Non-pigmented ciliary epithelial cell (primary cell): ENCODE measurements at places on chromosomes 1 and 21.

GRCh38 chr21:43859747-43860214, 5.2 kb upstream of the AGPAT3 start:
- no peak for DNase-seq

DNA sequence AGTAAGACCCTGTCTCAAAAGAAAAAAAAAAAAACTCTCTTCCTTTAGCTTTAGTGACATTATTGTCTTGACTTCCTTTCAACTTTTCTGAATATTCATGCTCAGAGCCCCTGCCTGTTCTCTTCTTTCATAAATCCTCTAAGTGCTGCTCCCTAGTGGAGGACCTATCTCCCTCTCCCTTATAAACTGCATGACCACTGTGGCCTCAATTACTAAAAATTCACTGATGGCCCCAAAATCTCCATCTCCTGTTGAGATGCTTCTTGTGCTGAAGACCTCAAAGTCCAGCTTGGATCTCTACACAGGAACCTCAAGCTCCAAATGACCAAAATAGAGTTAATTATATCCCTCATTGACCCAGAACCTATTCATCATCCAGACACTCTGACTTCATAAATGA, 7.8 kb downstream of the ITLN1 start:
- no peak for DNase-seq

DNA sequence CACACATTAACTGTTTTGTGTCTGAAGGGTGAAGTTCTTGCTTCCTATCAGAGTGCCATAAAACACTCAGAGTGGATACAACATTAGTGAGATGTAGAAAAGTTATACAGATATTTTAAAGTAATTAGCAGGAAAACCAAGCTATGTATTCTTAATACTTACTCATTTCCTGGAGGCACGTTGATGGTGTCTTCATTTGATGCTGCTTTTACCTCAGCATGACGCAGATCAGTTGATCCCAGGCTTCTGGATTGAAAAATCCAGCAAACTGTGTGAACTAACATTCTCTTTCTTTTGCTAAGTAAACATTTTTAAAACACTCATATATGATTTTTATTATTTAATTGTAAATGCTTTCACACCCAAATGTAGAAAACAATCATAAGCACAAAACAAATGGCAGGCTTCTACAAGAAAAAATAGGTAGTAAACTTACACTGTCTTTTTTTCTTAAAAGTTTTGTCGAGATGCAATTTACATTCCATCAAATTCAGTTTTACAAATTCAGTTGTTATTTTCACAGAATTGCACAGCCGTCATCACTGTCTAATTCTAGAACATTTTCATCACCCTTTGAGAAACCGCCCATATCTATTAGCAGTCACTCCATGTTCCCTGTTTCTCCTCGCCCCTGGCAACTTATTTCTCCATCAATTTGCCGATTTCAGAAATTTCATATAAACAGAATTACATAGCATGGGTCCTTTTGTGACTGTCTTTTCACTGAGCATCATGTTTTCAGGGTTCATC, 198.9 kb downstream of the LRRC7 start:
- DNase-seq: no peak

DNA sequence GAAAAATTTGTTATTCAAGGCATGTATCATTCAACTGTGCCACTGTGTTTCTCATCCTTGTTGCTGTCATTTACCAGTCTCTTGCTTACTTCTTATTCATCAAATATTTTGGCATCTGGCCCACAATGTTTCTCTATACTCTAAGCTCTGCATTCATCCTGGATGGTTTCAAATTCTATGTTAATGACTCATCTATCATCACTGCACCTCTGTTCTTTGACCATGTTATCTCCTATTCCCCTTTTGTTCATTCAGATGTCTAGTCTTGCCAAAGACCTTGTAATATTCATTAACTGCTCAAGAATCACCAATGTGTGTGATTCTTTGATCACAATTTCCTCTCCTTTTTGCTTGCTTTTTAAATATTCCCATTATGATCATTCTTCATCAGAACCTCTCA, 54.6 kb upstream of the PRKACB start:
- no peak for DNase-seq

DNA sequence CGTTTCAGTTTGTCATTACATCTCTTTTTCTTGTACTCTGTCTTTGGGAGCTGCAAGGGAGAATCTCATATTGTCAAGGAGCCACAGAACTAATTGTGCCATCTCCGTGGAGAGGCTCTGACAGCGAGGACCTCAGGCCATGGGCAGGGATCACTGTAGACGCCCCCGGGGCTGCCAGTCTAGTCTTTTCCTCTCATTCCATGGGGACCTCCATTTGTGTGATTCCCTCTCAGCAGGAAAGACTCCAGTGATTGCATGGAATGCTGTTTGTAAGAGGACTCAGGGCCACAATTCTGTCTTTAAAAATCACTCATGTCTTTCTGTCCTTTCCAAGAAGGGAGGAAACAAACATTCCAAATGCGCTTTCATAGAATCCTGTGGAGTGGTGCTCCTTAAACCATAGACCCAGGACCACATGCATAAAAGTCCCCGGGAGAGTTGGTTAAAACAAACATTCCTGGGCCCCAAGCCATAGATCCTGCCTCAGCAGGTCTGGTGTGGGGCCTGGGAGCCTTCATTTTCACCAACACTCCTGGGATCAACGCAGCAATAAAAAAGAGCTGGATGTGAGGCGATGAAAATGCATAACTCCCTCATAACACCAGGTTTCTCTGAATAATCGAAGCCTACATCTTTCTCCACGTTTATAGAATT, 104.5 kb downstream of the ZP4 start:
- DNase-seq: no peak

- no peak for DNase-seq
Observed at GRCh38 chr1:64874666-64875065, 91.7 kb downstream of the JAK1 start.

DNA sequence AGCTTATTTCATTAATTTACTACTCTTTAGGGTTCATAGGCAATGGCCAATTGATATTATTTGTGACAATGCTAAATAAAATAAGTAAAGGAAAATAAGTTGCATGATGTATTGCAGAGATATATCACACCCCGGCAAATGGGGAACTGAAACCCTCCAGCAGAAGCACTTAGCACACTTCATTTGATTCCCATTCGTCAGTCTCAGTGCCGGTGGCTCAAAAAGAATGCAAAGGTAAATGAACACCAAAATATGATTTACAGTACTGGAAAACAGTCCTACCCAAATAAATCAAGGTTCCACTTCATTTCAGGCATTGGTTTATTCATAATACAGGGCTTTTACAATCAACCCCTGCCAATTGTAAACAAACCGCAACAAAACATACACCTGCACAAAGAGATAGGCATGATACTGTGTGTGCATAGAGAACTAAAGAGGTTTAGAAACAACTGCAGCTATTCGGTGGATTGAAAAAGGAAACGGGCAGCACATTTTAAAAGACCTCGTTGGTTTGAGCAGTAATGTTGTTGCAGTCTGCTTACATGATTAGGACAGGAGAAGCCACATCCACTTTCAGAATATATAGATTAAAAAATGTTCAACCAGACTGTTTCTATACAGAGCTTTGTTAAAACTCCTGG, 1019.2 kb downstream of the TTLL7 start:
- no peak for DNase-seq

DNA sequence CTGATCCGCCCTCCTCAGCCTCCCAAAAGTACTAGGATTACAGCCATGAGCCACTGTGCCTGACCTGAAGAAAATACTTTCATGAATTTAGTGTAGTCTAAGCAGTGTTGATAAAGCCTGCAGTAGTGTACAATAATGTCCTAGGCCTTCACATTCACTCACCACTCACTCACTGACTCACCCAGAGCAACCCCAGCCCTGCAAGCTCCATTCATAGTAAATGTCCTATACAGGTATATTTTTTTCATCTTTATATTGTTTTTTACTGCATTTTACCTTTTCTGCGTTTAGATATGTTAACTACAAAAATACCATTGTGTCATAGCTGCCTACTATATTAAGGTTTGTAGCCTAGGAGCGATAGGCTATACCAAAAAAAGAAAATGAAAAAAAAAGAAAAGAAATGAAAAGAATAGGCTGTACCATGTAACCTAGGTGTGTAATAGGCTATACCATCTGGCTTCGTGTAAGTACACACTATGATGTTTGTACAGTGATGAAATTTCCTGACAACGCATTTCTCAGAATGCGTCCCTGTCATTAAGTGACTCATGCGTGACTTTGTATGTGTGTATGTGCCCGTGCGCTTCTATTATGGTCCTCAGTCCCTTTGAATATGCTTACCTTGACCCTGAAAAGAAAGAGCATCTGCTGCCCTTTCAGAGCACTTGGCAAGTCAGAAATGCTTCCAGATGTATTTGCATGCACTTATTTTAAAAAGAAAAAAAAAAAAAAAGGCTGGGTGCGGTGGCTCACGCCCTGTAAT, 9.2 kb upstream of the SLAMF8 start:
- no peak for DNase-seq

- DNase-seq: peak; percentile 65
Observed at GRCh38 chr21:17461014-17461413, 51.8 kb upstream of the CXADR start.

- DNase-seq: no peak
Observed at GRCh38 chr1:66253330-66253921, 280.5 kb upstream of the SGIP1 start.

DNA sequence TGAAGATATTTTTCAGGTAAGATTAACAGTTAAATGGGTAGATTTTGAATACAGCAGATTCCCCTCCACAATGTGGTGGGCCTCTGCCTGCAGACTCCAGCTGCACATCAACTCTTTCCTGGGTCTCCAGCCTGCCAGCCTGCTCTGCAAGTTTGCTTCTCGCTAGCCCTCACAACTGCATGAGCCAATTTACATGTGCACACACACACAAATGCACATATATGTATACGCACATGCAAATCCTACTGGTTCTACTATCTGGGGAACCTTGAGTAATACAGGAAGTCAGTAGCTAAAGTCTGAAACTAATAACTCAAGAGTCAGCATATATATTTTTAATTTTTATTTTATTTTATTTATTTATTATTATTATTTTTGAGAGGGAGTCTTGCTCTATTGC, 34.8 kb upstream of the QSOX1 start:
- no peak for DNase-seq

GRCh38 chr1:94806441-94806871, 13.7 kb upstream of the SLC44A3 start:
- no peak for DNase-seq

DNA sequence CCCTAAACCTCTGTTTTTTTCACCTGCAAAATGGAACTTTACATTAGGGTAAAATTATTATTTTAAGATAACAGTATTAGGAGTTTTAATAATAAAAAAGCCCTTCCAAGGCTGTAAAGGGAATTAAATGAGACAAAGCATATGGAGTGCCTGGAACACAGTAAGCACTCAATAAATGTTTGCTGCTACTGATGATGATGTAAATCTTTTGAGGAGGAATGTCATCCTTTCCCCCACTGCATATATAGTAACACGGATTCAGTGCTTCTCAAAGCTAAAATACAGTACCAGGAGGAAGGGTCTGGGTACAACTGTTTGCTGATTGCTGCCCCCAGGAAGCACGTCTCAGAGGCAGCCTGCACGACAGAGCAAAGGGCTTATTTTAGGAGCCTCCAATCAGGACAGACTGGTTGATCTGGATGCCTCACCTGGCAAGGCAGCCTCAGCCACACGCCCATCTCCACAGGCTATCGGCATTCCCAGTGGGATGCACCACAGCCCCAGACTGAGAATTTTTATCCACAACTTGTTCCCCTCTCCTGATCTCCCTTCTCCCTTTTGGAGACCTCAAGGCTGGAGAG, 64.4 kb downstream of the GADD45A start:
- DNase-seq: no peak

- DNase-seq: no peak
Observed at GRCh38 chr1:171113382-171113781, 22.7 kb downstream of the FMO3 start.

- DNase-seq: peak; percentile 38
Observed at GRCh38 chr1:248924696-248925532, 18.9 kb downstream of the PGBD2 start.

- no peak for DNase-seq
Observed at GRCh38 chr21:35217504-35218060, 168.5 kb upstream of the RUNX1 start.

DNA sequence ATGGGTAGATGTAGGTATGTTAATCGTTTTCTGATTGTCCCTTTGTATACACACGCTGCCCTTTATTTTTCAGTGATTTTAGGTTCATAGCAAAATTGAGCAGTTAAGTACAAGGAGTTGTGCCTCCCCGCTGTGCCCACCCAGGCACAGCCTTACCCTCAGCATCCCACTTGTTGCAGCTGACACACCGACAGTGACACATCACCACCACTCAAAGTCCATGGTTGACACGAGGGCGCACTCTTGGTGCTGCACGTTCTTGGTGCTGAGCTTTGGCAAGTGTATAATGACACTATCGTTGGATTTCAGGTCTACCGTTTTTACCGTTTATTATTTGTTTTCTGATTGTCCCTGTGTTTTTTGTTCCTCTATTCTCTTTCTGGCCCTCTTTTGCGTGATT, 15.6 kb downstream of the C1orf159 start:
- no peak for DNase-seq

DNA sequence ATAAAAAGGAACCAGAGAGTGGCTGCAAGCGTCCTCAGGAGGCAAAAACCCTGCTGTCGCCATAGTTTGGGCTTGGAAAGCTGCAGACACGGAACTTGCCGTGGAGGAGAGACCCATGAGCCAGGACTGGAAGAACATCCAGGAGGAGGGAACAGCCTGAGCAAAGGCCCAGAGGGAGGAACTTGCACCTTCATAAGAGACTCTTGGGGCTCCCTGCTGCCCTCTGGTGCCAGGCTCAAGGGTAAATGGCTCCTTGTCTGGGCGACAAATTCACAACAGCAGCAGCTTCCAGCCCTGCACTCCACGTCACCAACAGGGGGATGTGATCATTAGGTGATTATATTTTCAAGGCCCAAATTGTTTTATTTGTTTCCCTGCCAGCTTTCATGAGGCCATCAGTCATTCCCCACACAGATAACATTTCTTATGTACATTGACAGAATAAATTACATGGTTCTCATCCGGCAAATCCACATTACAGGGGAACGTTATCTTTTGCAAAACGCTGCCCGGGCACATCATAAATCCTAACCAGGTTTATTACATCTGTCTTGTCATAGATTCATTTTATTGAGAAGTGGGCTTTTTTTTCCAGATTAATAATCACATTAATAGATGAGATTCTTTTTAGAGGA, 143.0 kb upstream of the GRIK3 start:
- DNase-seq: no peak

GRCh38 chr1:40745176-40745575, 38.4 kb upstream of the KCNQ4 start:
- no peak for DNase-seq

DNA sequence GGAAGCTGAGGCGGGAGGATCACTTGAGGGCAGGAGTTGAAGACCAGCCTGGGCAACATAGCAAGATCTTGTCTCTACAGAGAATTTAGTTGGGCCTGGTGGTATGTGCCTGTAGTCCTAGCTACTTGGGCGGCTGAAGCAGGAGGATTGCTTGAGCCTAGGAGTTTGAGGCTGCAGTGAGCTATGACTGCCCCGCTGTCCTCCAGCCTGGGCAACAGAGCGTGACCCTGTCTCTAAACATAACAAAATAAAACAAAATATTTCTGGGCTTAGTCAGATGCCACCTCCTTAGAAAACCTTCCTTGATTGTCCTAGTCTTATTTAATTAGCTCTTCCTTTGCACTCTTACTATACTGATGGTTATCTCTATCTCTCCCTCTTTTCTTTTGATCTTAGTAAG, 8.5 kb downstream of the TGFB2 start:
- no peak for DNase-seq

GRCh38 chr1:1847890-1848289, 43.0 kb downstream of the GNB1 start:
- DNase-seq: no peak
